ENCODE measurements at places on chromosomes 3 and 15.

- no peak for DNase-seq
Measured at GRCh38 chr3:179286331-179286730, 35.4 kb upstream of the KCNMB3 start.

DNA sequence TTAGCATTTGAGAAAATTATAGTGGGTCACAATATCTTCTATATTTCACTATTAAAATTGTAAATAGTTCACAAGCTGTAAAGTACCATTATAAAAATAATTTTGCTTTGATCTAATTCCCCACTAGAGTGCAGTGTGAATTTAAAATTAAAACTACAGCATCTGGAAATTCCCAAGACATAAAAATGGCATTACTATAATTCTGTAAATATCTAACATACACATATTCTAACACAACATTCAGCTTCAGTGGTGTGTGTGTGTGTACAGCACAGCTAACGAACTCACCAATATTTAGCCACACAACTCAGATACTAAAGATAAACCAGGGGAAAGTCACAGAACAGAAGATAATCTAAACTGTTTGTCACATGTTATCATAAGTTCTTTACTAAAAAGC lies 424.9 kb upstream of the ZNF385D start:
- DNase-seq = no peak

DNA sequence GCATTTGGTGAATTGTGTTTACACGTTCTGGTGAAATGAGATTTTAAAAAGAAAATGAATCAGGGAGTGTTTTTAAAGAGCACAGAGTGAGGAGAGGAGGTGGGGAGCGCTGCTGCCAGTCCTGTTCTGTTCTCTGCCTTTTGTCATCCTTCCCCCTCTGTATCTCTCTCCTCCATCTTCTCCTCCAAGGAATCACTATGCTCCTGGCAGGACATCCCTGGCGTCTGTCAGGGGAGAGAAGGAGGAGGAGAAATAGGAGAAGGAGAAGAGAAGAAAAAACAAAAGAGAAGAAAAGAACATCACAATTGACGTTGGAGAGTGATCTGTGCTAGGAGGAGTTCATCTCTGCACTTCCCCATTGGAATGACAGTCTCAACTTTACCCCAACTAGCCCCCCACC lies 627.6 kb upstream of the TBL1XR1 start:
- no peak for DNase-seq

- no peak for DNase-seq
Measured at GRCh38 chr3:72275331-72275751, 490.4 kb upstream of the PROK2 start.

- DNase-seq = no peak
Measured at GRCh38 chr3:193714523-193715137, 121.6 kb downstream of the OPA1 start.

- no peak for DNase-seq
Measured at GRCh38 chr3:14146381-14147065, 21.7 kb downstream of the TMEM43 start.

DNA sequence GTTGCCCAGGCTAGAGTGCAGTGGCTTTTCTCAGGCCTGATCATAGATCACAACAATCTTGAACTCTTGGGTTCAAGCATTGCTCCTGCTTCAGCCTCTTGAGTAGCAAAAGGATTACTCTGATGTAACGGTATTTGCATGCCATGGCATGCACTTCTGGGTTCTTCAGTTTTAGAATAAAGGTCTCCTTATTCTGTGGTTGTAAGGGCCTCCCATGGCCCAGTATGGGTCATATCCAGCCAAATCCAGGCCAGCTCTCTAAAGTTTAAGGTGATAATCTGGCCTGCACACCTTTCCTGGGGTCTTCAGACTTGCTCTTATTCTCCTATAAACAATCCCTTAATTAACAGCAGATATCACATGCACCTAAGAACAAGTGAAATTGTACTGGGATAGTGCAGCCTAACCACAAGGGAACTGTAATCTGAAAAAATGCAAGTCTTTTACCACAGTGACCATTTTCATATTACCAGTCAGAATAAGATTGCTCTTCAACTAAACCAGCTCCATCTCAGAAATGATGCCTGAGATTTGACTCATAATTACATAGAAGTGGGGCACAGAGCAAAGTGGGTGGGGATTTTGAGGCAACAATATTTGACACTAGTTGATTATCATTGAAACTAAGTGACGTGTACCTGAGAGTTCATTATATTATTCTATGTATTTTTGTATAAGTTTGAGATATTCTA lies 25.4 kb downstream of the COMMD2 start:
- DNase-seq = no peak

DNA sequence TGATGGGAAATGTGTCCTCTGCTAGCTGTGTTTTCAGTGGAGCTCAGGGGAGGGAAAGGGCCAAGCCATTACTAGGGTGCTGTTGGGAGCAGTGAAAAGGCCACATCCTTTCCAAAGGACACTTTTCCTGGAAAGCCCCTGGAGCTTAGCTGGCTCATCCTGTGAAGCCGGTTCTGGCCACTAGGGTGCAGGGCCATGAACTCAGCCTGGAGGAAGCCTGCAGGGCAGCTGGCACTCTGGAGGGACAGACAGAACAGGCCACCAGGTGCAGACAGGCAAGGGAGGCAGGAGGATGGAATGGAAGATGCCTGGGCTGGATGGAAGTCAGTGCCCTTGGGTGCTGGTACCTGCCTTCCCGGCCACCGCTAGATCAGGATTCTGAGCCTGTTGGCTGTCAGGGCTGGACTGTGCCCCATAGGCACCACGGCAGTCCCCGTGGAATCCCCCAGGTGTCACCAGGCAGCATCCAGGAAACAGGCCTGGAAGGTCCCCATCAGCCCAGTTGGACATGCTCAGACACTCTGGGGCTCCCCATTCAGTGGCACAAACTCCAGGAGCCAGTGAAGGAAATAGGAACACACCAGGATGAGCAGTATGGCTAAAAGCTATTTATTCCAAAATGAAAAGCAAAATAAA lies 76.2 kb upstream of the C2CD4B start:
- no peak for DNase-seq

DNA sequence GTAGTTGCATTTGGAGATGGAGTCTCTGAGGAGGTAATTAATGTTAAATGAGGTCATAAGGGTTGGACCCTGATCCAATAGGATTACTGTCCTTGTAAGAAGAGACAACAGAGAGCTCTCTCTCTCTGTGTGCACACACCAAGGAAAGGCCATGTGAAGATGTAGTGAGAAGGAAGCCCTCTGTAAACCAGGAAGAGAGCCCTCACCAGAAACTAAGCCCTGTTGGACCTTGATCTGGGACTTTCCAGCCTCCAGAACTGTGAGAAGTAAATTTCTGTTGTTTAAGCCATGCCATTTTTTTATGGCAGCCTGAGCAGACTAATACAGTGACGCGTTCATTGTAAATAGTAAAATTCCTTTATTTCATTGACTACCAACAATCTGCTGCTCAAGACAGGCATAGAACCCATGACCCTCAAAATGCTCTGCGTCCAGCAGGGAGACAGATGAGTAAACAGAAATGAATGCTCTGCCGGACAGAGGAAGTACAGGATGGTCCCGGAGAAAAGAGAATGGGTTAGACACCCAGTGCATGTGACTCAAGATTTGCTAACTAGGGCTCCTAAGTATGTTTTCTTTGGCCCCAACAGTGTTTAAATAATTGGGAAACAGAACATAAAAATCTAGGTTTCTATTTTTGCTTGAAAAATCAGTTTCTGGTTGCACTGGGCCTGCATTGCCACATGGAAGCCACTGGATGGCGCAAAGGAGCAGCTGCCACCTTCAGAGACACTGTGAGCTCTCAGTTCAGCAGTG lies 37.9 kb upstream of the TNFAIP8L3 start:
- DNase-seq = peak; percentile 55

All from foreskin melanocyte (primary cell).